ENCODE measurements at places on chromosomes 3 and 15. TPM values are rescaled to one million over a fixed set of nuclear protein-coding genes. Genes with fewer than 3 reads are reported as not detected.

Gene NR1I2
- total RNA-seq, result 0.09 TPM

Gene GRAMD1C
- total RNA-seq, result 0.77 TPM

Gene CLDN16
- total RNA-seq, result not detected

Gene CHDH
- 3.6 TPM for total RNA-seq

Gene PRRT3
- 0.70 TPM for total RNA-seq

Gene RGMA
- 10.6 TPM for total RNA-seq
